ENCODE measurements at places on chromosomes 5 and 9.

DNA sequence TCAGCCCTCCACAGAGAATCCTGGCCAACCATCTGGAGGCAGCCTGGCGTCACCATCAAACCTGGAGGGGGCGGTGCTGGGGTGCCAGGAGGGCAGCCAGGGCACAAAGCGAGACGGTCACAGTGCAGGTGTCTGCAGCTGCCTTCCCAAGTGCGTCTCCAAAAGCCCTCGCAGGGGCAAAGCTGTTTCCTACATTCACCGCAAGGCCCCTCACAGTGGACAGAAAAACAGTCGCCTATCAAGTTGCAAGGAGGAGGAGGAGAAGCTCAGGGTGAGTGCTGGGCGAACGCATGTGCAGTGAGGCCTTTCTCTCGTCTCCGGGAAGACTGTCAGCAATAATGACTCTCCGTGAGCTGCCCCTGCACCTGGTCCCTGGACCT lies 18.0 kb upstream of the LHX3 start:
- DNase-seq, result no peak

- no peak for DNase-seq
Observed at GRCh38 chr5:139658501-139658927, 10.4 kb downstream of the CXXC5 start.

- peak; percentile 13 for DNase-seq
Observed at GRCh38 chr5:91359962-91360609, 23.0 kb downstream of the ARRDC3 start.

- no peak for DNase-seq
Observed at GRCh38 chr9:26882154-26882553, 10.4 kb downstream of the CAAP1 start.

DNA sequence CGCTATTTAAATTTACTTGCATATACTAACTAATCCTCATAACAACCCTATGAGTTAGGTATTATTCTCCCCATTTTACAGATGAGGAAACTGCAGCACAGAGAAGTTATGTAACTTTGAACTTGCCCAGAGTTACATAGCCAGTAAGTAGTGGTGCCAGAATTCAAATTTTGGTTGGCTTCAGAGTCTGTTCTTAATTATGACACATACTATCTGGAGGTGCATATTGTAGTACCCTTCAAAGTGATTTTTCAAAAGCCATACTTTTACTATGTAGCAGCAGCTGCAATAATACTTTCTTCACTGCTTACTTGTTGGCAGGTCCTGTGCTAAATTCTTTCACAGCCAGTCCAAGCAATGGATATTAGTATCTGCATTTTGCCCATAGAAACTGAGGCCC lies 16.4 kb downstream of the MAN2A1 start:
- no peak for DNase-seq

- no peak for DNase-seq
Observed at GRCh38 chr9:78278177-78278777, 18.6 kb upstream of the PSAT1 start.

GRCh38 chr5:73153513-73153912 lies 19.5 kb upstream of the TMEM174 start:
- DNase-seq, result no peak

- peak; percentile 34 for DNase-seq
Observed at GRCh38 chr9:121634329-121635261, 16.8 kb upstream of the DAB2IP start.

GRCh38 chr9:12166518-12166917 lies 526.7 kb upstream of the TYRP1 start:
- DNase-seq, result no peak

GRCh38 chr5:152083231-152083630 lies 158.6 kb upstream of the GLRA1 start:
- DNase-seq, result no peak

DNA sequence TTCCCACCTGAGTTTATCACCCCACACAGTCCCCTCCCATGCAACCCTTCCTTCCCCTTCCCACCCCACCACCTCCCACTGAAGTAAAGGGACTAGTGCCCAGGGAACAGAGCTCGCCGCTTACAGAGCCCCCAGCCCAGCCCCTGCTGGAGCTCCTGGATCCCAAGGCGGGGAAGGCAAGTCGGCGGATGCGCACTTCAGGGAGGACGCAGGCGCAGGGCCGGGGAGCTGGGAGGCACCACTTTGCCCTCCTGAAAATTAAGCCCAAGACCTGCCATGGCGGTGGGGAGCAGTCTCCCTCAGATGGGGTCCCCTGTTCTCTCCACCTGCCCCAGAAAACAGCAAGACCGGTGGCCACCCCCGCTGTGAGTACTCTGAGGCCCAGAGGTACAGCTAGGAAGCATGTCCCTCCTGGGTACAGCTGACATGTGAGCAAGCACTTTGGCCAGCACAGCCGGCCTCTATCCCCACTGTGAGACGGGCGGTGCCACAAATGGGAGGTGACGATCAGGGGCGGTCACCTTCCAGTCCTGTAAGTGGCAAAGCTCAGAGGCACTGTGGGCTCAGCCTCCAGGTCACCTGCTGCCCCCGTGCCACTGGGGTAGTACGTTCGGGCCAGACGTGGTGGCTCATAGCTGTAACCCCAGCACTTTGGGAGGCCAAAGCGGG lies 45.9 kb downstream of the COL23A1 start:
- no peak for DNase-seq

DNA sequence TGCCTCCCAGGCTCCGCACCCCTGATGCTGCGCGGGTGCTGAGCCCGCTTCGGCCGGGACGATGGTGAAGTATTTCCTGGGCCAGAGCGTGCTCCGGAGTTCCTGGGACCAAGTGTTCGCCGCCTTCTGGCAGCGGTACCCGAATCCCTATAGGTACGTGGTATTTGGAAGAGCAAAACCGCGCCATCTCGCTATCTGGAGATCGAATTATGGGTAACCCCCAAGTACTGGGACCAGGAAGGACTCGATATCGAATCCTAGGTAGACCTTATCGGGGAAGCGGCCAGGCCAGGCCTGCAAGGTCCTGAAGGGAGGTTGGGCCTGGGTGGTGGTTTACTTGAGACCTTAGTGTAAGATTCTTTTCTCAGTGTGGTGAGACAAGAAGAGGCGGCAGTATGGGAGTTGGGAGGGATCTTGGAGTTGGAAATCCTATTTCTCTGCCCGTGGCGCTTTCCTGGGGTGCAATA lies 359 bp downstream of the PRELID1 start:
- DNase-seq, result no peak

GRCh38 chr5:17796757-17797396 lies 162.6 kb downstream of the TAF11L14 start:
- no peak for DNase-seq

- no peak for DNase-seq
Observed at GRCh38 chr5:44443172-44443571, 54.0 kb upstream of the FGF10 start.

- DNase-seq, result no peak
Observed at GRCh38 chr5:153926201-153926600, 112.5 kb downstream of the FAM114A2 start.

DNA sequence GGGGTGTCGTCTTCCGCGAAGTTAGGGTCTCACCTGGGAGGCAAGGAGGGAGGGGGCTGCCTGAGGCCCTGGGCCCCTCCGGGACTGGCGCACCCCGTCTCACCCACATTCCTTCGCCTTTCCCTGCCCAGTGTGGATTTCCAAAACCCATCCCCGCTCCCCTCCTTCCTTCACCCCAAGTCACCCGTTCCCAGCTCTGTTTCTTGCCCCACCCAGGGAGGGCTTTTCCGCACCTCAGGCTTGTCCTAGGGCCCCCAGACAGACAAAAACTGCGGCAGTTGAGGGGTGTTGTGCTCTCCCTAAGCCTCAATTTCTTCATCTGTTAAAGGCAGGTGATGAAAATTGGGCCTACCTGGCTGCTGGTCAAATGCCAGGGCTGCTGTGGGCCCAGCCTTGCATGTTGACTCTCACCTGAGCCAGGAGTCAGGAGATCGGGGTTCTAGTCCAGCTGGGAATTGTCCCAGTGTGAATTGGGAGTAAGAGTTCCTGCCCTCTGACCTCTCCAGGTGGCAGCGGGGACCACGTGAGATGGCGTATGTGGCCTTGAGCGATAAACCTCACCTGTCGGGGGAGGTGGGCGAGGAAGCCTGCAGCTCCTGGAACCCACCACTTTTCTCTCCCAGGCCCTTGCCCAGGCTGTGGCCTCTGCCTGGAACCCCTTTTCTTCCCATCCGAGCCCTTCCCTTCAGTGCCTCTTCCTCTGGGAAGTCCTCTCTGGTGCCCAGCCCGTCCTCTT lies 143.4 kb upstream of the IER5L start:
- DNase-seq, result no peak

GRCh38 chr5:32508806-32509805 lies 64.6 kb upstream of the ZFR start:
- DNase-seq, result no peak
